Stimulated activated CD4-positive, alpha-beta T cell treated with anti-CD3 and anti-CD28 coated beads, Interleukin-1b, Interleukin-23, amount 100 ng/mL, for 48 hours (primary cell): ENCODE measurements at places on chromosomes 6 and 20.

GRCh38 chr6:72522735-72523141 lies 99.1 kb upstream of the KCNQ5 start:
- no peak for DNase-seq

DNA sequence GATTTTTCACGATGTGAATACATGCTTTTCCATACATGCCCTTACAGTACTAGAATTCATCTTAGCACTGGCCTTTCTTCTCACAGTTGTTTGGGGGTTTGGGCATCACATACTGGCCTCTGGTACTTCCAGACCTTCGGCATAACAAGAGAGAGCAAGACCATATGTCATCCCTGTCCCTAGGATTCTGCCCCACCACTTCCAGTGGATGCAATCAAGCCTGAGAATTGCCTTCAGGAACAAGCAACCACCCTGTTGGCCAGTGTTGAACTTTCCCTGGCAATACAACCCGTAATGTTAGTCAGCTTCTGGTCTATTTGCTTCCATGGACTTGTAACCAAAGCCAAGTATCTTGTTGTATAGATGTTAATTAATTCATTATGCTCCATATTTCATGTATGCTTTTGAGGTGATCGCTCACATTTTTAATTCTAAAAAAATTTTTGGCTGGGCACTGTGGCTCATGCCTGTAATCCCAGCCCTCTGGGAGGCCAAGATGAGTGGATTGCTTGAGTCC lies 15.4 kb upstream of the SLPI start:
- DNase-seq, result no peak

- no peak for DNase-seq
Observed at GRCh38 chr6:170470734-170471133, 82.4 kb downstream of the PSMB1 start.

GRCh38 chr6:38678178-38678760 lies 24.7 kb downstream of the GLO1 start:
- no peak for DNase-seq

DNA sequence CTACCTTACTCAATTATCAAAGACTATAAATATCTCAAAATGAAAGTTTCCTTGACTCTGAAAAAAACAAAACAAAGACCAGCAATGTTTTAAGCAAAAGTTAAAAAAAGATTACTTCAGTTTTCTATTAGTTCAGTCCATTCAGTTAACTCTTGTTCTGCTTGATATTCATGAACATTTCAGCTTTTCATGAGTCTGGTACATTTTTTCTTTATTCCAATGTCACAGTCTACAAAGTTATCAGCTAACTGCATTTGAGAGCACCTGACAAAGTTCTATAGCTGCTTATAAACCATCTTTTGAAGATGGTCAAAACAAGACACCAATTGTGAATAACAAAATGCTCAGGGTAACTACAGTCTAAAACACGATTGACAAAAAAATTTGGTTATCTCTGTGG lies 156.1 kb upstream of the NOX3 start:
- DNase-seq, result no peak

GRCh38 chr20:46683939-46684750 lies 5.1 kb downstream of the TP53RK start:
- no peak for DNase-seq

- no peak for DNase-seq
Observed at GRCh38 chr6:101956961-101957360, 563.5 kb downstream of the GRIK2 start.

DNA sequence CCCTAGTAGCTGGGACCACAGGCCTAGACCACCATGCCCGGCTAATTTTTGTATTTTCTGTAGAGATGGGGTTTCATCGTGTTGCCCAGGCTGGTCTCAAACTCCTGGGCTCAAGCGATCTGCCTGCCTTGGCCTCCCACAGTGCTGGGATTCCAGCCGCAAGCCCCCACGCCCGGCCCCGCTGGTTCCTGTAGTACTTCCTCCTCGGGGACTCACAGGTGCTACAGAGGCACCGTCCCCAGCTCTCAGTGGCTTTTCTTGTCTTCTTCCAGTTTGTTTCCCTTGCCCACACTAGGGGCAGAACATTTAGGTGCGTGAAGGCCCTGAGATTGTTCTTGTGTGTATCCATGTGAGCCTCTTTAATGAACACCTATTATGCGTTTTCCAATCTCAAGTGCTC lies 773 bp upstream of the ZBP1 start:
- no peak for DNase-seq

DNA sequence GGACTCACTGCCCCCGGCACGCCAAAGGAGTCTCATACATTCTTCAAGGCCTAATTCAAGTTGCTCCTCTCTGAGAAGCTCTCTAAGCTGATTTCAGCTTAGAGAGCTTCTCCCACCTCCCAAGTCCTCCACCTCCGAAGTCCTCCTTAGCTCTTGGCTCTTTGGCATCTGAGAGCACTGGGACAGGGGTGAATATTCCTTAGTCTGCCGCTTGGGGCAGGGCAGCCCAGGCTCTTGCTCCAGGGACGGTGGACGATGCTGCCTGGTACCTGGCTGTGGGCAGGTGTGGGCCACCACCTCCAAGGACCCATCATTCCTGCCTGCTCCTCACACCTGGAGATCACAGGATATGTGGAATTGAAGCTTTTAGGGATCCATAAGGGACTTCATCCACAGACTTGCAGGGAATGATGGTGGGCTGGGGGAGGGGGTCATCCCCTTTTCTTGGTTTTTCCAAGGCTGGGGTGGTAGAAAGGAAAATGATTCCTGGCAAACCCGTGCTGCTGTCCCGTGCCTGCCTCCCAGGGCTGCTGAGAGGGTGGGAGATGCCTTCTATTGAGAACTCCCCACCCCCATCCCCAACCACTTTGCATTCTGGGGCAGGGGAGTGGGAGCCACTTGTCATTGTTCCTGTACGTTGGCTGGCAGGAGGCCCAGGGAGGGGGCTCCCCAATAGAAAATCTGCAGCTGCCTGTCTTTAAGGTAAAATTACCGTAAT lies 57.4 kb downstream of the ARHGAP40 start:
- peak; percentile 21 for DNase-seq

GRCh38 chr20:17504066-17504897 lies 26.9 kb downstream of the BFSP1 start:
- DNase-seq, result no peak

GRCh38 chr6:136579800-136580199 lies 29.6 kb upstream of the MAP7 start:
- no peak for DNase-seq

DNA sequence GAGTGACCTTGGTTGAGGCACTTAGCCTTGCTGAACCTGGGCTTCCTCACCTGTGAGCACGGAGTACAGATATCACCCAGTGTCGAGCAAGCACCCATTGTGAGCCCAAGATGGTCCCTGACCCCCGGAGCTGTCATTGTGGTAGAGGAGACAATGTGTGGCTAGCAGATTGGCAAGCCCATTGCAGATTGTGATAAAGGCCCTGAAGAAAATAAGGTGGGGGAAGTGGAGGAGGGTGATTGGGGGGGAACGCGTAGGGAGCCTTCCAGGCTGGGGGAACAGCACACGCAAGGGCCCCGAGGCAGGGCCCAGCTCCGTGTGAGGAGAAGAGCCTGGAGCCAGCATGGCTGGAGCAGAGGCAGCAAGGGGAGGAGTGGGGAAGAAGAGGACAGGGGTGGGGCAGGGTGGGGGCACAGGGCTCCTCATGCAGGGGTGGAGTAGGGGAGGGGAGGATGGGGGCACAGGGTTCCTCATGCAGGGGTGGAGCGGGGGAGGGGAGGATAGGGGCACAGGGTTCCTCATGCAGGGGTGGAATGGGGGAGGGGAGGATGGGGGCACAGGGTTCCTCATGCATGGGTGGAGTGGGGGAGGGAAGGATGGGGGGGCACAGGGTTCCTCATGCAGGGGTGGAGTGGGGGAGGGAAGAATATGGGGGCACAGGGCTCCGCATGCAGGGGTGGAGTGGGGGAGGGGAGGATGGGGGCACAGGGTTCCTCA lies 7.0 kb downstream of the CEBPB start:
- DNase-seq, result no peak

DNA sequence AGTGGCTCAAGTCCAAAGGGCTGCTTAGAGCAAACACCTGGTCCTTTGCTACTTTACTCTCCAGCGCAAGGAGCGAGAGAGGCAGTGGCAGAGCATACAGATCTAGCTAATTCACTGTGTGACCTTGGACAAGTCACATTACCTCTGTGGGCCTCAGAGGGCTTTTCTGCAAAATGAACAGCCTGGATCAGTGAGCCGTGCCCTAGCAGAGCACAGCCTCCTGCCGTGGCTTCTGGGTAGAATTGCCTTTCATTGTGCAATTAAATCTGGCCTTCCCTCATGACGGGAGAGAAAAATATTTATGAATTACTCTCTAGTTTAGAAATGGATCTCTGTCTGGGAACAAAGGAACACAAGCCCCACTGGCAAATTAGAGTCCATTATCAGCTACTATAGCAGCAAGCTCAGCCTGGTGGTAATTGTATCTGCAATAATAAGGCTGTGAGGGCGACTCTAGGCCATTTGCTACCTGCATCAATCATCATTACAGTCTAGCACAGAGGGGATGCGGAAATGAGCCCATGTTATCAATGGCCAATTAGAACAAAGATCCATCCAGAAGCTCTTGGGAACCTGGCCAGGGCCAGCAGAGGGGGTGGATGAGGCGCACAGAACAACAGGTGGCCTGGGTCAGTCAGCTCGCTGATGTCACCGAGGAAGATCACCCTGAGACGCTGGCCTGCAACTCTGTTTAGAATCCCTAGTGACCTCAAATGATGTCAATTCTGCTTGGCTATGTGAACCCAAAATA lies 114.2 kb upstream of the LY86 start:
- DNase-seq, result no peak
